Body of pancreas (tissue), 4 donors: ENCODE measurements at places on chromosomes 16 and 17.
A peak's percentile ranks its signal among the peaks of the same experiment; 100 is the strongest.

- no peak for DNase-seq
These were observed 1417.9 kb upstream of the GOT2 start for GRCh38 chr16:60151987-60152386.

- DNase-seq = no peak
These were observed 1927.2 kb downstream of the TP53TG3F start for GRCh38 chr16:35386619-35387018.

DNA sequence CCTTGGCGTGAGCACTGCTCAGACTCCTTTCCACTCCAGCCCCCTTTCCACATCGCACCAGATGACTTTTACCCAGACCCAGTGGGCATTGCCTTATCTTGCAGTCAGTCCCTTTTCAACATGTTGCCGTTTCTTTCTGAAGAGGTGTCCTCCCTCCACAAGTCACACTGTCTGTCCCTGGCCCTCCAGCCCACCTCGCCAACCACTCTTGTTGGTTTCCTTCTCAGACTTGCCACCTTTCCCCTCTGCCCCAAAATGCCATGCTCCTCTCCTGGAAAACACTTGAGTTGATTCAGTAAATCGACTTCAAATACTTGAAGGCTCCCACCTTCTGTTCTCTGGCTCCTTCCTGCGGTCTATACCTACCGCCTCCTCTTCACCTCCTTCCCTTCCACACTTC, 7.5 kb upstream of the ADAM11 start:
- no peak for DNase-seq

GRCh38 chr17:74972107-74972972, at the start of gene HID1:
TSS of gene HID1 (minus strand) at chr17:74972759. CDS start at chr17:74972656, 103 bp downstream.
- DNase-seq = peak; percentile 87

DNA sequence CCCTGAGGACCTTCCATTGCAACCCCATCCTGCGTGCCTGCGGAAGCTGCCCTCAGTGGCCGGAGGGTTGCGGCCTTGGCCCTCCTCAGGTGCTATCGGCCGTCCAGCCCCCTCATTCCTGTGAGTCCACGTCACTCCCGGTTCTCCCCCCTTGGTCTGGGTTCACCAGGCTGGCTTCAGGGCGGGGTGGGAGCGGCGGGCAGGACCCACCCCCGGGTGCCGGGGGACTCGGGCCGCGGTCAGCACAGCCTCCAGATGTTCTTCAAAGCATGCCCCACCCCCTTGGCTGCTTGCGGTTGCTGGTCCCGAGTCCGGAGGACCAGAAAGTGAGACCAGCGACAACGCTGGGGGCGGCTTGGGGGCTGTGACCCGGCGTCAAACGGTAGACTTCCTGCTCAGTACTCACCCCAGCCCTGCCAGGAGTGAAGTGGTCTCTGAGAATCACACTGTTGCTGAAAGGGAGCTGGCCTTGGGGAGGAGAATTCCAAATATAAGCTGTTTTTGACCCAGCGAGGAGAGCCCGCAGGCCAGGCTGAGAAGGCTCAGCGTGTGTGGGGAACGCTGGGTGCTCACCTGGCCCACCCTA, 4.5 kb downstream of the ZNF469 start:
- DNase-seq = no peak

DNA sequence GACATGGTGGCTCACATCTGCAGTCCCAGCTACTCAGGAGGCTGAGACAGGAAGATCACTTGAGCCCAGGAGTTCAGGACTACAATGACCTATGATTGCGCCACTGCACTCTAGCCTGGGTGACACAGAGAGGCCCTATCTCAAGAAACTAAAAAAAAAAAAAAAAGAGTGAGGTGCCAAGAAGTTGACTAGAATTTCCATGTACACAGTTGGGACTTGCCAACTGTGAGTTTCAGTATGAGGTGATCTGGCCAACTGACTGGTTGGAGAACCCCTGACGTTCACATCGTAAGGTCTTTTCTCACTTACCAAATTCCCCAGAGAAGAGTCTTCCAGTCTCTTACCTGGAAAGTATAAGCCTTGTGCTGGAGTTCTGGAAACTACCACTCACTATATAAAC, 3.1 kb upstream of the MED11 start:
- DNase-seq = peak; percentile 63

GRCh38 chr17:28916302-28916934, 13.5 kb upstream of the DHRS13 start:
- peak; percentile 53 for DNase-seq

GRCh38 chr17:59619035-59619297, 729 bp upstream of the CLTC start:
- no peak for DNase-seq

DNA sequence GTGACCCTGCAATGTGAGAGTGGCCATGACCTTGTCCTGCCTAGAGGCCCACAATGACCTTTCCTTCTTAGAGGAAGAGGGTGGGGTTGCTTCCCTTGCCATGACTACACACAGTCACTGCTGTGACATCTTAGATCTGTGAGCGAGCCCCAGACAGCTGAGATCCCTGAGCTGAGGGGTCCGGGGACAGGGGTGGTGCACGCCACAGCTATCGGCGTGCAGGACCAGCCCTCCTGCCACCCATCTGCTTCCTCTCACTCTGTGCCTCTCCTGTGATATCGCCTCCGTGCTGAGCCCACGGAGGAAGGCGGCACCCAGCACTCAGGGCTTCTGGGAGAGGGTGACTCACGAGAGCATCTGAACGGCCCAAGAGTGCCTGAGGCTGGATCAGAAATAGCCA, 35.2 kb downstream of the KIAA0513 start:
- no peak for DNase-seq

GRCh38 chr16:87392821-87393679, 914 bp downstream of the MAP1LC3B start:
- peak; percentile 56 for DNase-seq

DNA sequence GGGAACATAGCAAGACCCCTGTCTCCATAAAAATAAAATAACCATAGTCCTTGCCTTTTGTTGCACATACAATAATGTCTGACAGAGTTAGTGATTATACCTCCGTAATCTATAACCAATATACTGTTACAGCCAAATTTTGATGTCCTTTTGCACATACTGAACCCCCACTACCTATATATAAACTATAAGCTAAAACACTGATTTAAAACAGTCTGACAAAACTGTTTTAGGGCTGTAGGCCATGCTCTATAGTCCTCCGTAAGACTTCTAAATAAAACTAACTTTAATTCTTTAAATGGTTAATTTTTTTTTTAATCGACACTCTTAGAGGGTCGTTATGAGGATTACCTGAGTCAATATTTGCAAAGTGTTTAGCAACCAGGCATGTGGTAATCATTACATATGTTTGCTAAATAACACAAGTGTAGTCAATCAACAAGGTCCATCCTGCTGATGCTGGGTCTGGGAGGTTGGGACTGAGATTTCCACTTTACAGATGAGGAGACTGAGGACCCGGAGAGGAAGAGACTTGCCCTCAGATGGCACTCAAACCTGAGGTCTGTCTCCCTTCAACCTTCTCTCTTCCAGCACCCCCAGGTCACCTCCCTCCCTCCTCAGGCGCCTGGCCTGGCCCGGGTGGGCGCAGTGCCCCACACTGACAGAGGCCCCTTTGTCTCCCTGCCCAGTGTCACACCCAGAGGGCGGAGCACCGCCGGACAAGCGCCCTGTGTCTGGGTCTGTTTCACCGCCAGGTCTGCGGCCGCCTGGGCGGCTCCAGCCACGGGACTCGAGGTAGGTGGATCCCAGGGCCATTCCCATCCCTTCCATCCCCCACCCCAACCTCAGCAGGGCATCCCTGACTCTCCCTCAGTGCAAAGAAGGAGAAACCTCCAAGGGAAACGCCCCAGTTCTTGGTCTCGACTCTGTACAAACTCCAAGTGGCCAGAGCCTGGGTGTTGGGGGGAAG, 10.3 kb downstream of the ZNF385C start:
- no peak for DNase-seq

DNA sequence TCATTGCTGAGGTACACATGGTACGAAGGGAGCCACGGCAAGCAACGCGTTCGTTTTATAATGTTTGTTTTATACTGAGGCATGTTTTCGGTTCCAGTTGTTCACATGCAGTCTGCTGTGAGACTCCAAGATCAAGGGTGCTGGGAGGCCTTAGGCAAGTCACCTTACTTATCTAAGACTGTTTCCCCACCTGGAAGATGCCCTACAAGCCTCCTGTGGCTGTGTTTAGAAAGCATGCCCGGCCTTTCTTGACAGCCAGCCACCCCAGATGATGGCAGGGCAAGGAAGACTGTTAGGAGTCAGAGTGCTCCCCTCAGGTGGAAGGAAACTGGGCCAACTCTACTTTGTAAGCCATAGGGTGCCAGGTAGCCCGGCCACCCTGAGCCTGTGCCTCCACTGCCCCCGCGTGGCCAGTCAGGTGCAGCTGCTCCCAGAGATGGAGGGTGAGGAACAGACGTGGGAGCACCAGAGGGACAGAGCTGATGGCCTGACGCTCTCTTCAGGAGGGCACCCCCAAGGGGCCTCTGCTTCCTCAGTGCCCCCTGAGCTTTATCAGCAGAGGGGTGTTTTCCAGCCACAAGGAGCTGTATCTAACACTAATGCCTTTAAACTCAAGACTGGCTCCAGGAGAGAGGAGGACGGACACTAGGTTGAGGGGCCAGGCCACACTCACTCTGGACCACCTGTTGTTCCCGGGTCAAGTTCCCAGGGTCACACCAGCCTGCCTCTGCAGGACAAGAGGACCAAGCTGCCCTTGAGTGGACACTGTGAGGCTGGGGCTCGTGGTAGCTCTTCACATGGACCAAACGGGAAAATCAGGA, 5.4 kb downstream of the NAT9 start:
- DNase-seq = peak; percentile 92

DNA sequence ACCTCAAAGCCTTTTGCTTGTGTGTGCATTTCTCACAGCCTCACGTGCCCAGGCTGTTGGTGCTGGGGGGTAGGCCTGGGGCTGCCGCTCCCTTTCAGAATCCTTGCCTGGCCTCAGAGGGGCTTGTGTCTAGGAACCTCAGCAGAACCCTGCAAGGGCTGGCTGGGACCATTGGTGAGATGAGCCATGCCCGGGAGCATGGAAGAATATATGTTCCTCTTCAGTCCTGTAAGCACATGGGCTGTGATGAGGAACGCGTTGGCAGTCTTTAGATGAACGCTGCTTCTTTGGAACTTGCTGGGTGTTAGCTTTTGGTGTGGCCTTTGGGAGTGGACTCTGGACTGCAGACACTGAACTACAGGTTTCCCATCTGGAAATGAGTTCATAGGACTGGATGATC, 32.0 kb upstream of the SLC5A10 start:
- no peak for DNase-seq

DNA sequence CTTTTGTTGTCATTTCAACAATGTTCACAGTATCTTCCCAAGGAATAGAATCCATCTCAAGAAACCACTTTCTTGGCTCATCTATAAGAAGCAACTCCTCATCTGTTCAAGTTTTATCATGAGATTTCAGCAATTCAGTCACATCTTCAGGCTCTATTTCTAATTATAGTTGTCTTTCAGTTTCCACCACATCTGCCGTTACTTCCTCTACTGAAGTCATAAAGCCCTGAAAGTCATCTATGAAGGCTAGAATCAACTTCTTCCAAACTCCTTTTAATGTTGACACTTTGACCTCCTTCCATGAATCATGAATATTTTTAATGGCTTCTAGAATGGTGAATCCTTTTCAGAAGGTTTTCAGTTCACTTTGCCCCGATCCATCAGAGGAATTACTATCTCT, 102.1 kb downstream of the CDH13 start:
- no peak for DNase-seq

GRCh38 chr16:22022151-22022550, 14.2 kb downstream of the MOSMO start:
- no peak for DNase-seq

DNA sequence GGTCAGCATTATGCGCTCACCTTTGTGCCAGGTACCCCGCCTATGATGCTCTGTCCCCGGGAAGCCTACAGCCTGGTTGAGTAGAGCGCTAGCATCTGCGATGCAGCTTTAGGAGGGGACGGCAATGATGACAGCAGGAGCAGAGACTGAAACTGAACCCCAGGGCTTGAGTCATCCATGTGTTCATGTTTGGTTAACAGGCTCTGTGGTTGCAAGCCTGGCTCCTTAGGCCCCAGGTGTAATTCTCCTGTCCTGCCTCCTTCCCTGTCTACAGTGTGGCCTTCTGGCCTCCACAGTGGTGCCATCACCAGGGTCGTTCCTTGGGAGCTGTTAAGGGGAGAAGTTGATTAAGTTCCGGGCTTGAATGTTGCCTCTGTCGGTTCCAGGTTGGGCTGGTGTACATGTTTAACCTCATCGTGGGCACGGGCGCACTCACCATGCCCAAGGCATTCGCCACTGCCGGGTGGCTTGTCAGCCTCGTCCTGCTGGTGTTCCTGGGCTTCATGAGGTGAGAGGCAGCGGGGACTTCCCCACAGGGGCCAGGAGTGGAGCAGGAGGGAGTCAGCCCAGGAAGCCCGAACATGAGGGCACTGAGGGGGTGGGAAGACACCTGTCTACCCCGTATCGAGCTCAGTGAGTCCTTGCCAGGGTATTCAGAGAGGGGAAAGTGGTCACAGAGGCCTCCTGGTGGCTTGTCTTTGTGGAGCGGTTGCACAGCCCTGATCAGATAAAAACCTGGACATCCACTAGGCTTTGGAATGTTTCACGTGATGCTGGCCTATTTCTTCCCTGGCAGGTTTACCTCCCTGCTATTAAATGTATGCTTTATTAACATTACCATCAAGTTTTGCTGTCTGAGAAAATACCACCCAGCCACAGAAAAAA, 9.2 kb upstream of the NAT9 start:
- DNase-seq = no peak

- no peak for DNase-seq
These were observed 9.5 kb upstream of the TEKT3 start for GRCh38 chr17:15350777-15351477.

DNA sequence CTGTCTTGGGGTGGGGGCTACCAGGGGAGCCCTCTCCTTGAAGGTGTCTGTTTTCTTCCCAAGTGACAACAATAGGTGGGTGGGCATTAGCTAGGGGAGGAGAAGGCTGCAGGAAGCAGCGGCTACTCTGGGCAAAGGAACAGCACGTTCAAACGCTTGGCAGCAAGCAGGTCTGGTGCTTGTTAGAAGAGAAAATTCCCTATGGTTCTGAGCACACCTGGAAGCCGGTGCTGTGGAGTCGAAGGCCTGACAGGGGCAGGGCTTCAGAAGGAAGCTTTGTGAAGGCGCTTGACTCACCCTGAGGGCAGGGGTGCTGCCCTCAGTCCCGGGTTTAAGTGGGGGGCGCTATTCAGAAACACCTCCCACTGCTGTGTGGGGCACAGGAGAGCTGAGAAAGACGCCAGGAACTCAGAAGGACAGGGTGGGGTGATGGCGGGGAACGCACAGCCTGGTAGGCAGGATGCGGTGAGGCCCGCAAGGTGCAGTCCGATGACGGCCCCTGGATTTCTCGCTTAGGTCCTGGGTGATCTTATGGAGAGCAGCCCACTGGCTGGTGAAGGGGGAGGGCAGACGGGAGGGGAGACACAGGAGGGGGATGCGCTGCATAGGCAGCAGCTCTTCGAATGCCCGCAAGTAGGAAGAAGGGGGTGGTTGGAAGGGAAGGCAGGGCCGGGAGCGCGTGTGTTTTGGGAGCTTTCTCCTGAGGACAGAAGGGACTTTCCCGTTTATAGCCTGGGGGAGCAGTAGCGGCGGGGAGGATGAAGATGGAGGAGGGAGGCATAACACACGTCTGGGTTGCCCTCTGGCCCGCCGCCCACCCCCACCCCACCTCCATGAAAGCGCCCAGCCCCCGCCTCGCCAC, 3.2 kb downstream of the GJD3 start:
- DNase-seq = no peak
